ENCODE measurements at places on chromosomes 5 and 9. TPM values are rescaled to one million over a fixed set of nuclear protein-coding genes. Genes with fewer than 3 reads are reported as not detected.

DNA sequence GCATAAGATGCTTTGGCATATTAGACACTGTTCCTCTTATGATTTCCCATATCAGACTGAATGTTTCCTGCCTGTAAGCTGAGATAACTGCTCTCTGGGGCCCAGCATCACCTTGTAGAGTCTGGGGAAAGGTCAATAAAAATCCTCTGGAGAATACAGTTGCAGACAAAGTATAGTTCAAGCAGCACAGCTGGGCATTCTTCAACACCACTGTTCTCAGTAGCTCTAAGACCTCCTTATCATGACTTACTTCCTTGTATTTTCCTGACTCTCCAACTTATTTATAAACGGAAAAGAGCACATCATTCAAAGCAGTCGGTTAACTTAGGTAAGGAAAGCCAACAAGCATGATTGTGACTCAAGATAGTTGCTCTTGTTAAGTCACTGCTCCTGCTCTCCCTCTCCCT, 208.7 kb upstream of the RASEF start:
- H3K4me1 ChIP-seq: no peaks in the 10 kb centered on the region
- H3K4me3 ChIP-seq: no peak overlapping the region
- H3K27ac ChIP-seq: no peak overlapping the region
- no peaks in the 10 kb centered on the region for H3K27me3 ChIP-seq
- no peak for DNase-seq
- no peaks in the 10 kb centered on the region for H3K36me3 ChIP-seq

Gene ETF1
- 191 TPM for total RNA-seq

Gene PARP8
- 18.0 TPM for total RNA-seq

GRCh38 chr5:139862313-139862712, 66.7 kb downstream of the PSD2 start:
- H3K4me3 ChIP-seq: no peak overlapping the region
- peaks cover 4% of the 10 kb centered on the region for H3K27me3 ChIP-seq
- no peak overlapping the region for H3K27ac ChIP-seq
- peak; percentile 13 for DNase-seq
- H3K36me3 ChIP-seq: no peaks in the 10 kb centered on the region
- no peaks in the 10 kb centered on the region for H3K4me1 ChIP-seq

Gene LMX1B
- not detected for total RNA-seq

Gene KIF24
- 10.6 TPM for total RNA-seq
